Testis (tissue), 5 donors: ENCODE measurements at places on chromosomes 16 and 17. TPM values are rescaled to one million over a fixed set of nuclear protein-coding genes. Genes with fewer than 3 reads are reported as not detected.
A peak's percentile ranks its signal among the peaks of the same experiment; 100 is the strongest.

DNA sequence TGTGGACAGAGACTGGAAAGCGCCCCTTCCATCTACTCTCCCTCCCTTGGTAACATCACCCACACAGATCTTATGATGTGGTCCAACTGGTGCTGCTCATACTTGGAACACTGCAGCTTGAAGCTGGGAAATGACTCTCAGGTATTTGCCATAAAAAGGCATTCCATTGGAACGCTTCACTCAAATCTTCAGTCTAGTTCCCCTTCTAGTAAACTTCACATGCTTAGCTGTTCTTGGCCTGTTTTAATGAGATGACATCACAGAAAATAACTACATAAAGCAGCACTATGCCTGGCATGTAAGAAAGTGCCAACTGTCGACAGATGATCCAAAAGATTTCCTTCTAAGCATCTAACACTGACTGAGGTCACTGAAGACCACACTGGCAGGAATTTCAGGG, 9.3 kb downstream of the ZNF263 start:
- H3K4me1 ChIP-seq = no peaks in the 10 kb centered on the region
- DNase-seq = no peak
- no peak overlapping the region for H3K4me3 ChIP-seq
- no peaks in the 10 kb centered on the region for H3K27me3 ChIP-seq
- H3K36me3 ChIP-seq = no peaks in the 10 kb centered on the region
- no peak overlapping the region for H3K27ac ChIP-seq

- H3K36me3 ChIP-seq = no peaks in the 10 kb centered on the region
- no peak overlapping the region for H3K4me3 ChIP-seq
- no peaks in the 10 kb centered on the region for H3K27me3 ChIP-seq
- no peaks in the 10 kb centered on the region for H3K4me1 ChIP-seq
- DNase-seq = peak; percentile 75
These were observed 26.6 kb upstream of the KCNG4 start for GRCh38 chr16:84266451-84266850.

GRCh38 chr17:69093279-69093789, 32.6 kb upstream of the ABCA9 start:
- no peaks in the 10 kb centered on the region for H3K36me3 ChIP-seq
- H3K4me3 ChIP-seq = no peak overlapping the region

DNA sequence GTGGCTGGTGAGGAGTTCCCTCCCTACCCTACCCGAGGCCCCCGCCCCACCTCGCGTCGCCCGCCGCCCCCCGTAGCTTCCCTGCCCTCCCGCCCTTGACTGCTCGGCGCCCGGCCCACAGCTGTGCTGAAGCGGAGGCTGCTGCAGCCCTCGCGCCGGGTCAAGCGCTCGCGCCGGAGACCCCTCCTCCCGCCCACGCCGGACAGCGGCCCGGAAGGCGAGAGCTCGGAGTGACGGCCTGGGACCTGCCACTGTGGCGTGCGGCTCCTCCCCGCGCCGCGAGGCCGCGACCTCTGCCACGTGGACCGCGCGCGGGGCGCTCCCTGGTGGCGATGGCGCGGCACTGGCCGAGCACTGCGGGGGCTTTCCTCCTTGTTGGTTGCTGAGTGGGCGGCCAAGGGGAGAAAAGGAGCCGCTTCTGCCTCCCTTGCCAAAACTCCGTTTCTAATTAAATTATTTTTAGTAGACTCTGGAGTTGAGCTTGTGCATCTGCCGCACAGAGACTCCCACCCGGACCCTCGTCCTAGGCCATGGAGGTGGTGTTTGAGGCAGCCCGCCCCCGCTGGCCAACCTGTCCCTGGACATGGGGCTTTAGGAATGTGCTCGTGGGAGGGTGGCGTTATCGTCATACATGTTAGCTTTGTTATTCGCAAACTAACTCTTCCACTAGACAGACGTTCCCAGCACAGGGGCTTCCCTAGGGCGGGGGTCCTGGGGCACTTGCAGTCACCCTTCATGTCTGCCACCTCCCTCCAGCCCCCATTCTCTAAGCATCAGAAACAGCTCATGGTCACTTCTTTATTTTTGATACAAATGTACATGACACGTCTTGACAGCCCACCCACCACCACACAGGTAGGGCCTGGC, 4.4 kb downstream of the TP53I13 start:
- no peaks in the 10 kb centered on the region for H3K27me3 ChIP-seq
- H3K4me3 ChIP-seq = peak overlapping the region; percentile 10
- DNase-seq = peak; percentile 72
- H3K4me1 ChIP-seq = peaks cover 15% of the 10 kb centered on the region

- H3K27ac ChIP-seq = no peak overlapping the region
- no peaks in the 10 kb centered on the region for H3K36me3 ChIP-seq
- H3K4me3 ChIP-seq = no peak overlapping the region
- H3K4me1 ChIP-seq = peaks cover 14% of the 10 kb centered on the region
- no peak for DNase-seq
- H3K27me3 ChIP-seq = no peaks in the 10 kb centered on the region
These were observed 91.3 kb downstream of the SOCS1 start for GRCh38 chr16:11164482-11165270.

DNA sequence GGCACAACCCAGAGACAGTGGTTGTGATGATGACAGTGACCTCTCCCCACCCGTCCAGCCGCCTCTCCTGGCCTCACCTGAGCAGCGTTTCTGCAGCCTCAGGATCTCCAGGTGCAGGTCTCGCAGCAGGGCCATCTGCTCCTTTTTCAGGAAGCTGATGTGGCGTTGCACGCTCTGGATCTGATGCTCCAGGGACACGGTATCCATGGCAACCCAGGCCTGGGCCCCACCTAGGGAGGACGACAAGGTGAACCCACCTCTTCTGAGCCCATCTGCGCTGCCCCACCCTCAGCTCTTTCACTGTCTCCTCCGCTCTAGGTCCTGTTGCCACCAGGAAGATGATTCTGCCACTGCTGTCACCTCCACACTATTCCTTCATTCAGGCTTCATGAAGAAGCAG, 14.5 kb downstream of the CCDC92B start:
- no peaks in the 10 kb centered on the region for H3K36me3 ChIP-seq
- H3K27me3 ChIP-seq = no peaks in the 10 kb centered on the region
- no peak overlapping the region for H3K27ac ChIP-seq
- H3K4me1 ChIP-seq = no peaks in the 10 kb centered on the region

- no peaks in the 10 kb centered on the region for H3K4me1 ChIP-seq
- H3K27ac ChIP-seq = no peak overlapping the region
- no peaks in the 10 kb centered on the region for H3K36me3 ChIP-seq
- no peak overlapping the region for H3K4me3 ChIP-seq
- H3K27me3 ChIP-seq = no peaks in the 10 kb centered on the region
- DNase-seq = no peak
These were observed 430.5 kb downstream of the RBFOX1 start for GRCh38 chr16:7763111-7763510.

DNA sequence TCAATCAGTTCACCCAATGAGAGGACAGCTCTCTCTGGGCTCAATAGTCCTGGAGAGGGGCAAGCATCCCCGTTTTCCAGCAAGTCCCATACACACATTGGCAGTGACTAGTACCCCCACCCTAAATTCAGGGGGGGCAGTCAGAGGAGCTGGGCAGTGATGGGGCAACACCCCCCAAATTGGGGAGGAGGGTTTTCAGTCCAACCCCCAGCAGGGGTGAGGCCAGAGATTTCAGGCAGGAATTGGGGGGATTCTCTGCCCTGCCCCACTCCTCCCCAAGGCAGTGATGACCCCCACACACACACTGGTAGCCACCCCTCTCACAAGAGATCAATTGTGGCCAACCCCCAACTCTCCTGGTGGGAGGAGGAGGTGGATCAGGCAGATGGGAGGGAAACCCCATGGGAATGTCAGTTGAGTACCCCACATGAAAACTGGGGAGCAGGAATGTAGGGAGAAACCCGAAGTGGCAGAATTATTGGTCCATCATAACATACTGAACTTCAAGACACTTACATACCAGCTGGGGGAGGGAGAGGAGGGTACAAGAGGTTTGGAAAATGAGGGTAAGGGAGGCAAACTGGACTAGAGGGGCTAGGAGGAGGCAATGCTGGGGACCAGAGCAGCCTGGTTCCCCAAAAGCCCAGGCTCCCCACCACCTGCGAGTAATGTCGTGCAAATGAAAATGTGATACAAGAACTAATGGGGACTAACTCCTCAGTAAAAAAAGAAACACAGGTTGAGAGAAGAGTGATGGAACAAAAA, 3.1 kb downstream of the VAMP2 start:
- H3K27me3 ChIP-seq = no peaks in the 10 kb centered on the region
- no peak overlapping the region for H3K4me3 ChIP-seq
- no peak for DNase-seq
- H3K27ac ChIP-seq = peak overlapping the region; percentile 100

DNA sequence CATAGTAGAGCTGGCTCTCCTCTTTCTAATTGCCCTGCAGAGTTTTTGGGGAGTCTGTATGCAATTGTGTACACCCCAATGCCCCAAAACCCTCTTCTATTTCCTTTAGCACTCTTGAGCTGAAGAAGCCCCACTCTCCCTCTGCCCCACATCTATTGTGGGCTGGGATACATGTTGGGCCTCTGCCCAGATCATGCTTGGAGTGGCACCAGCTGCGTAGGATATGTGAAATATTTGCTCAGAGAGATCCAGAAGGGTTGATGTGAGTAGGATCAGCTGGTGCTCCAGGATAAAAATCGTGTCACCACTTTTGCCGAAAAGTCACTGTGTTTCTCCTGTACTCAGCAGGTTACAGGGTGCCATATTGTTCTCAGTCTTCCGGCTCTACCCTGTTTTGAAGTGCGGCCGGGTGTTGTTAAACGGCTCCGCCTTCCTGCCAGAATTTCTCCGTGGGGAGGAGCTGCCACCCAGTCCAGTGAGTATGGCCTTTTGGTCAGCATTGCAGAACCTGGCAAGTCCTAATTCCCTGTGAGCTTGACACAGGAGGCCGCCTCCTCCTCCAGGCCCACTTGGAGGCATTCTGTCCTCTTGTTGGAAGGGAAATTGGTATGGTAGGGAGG, 664.5 kb downstream of the WWOX start:
- no peaks in the 10 kb centered on the region for H3K36me3 ChIP-seq
- DNase-seq = no peak
- H3K4me1 ChIP-seq = no peaks in the 10 kb centered on the region
- H3K27me3 ChIP-seq = no peaks in the 10 kb centered on the region
- H3K4me3 ChIP-seq = no peak overlapping the region
- H3K27ac ChIP-seq = no peak overlapping the region

DNA sequence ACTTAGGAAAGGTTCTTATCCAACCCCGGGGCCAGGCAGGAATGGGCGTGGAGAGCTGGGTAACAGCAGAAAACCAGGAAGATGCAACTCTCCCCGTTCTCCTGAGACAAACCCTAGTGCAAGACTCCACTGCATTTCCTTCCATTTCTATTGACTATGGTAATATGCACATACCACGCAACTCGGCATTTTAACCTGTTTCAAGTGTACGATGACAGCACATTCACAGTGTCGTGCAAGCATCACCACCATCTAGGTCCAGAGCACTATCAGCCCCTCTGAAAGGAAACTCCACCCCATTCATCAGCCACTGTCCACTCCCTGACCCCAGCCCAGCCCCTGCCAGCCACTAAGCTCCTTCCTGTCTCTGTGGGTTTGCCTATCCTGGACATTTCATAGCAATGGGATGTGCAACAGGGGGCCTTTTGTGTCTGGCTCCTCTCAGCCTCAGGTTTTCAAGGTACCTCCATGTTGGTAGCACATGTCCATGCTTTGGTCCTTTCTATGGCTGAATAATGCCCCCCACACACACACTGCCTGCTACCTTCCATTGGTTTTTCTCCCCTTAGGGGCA, 441.9 kb downstream of the SOX9 start:
- H3K27me3 ChIP-seq = no peaks in the 10 kb centered on the region
- H3K36me3 ChIP-seq = no peaks in the 10 kb centered on the region
- H3K27ac ChIP-seq = no peak overlapping the region

- H3K4me3 ChIP-seq = no peak overlapping the region
- peaks cover 3% of the 10 kb centered on the region for H3K4me1 ChIP-seq
- no peaks in the 10 kb centered on the region for H3K36me3 ChIP-seq
- no peaks in the 10 kb centered on the region for H3K27me3 ChIP-seq
- no peak overlapping the region for H3K27ac ChIP-seq
These were observed 31.5 kb upstream of the NOL11 start for GRCh38 chr17:67686241-67686640.

GRCh38 chr16:10188236-10188635, 6.0 kb upstream of the GRIN2A start:
- no peaks in the 10 kb centered on the region for H3K36me3 ChIP-seq
- DNase-seq = no peak
- H3K27ac ChIP-seq = no peak overlapping the region
- H3K4me1 ChIP-seq = no peaks in the 10 kb centered on the region
- H3K4me3 ChIP-seq = no peak overlapping the region
- H3K27me3 ChIP-seq = no peaks in the 10 kb centered on the region

GRCh38 chr16:11677451-11677951, 9.2 kb downstream of the SNN start:
- no peak overlapping the region for H3K4me3 ChIP-seq
- H3K36me3 ChIP-seq = no peaks in the 10 kb centered on the region
- no peak overlapping the region for H3K27ac ChIP-seq
- no peaks in the 10 kb centered on the region for H3K27me3 ChIP-seq
- peaks cover 21% of the 10 kb centered on the region for H3K4me1 ChIP-seq

DNA sequence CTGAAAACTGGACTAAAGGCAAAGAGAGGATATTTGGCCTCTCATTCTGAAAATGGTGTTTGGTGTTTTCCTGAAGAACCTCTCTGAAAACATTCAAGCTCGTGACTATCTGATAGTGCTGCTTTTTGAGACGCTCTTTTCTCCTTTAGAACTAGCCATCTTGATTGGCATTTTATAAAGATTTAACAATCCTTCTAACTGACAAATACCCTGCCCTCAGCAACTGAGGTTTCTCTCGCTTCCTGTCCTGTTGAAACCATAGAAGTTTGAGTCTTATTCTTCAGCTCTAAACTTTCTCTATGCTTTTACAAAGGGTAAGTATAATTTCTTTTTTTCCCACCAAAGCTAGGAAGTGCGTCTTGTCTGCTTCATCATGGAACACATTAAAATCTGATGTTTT, 13.3 kb downstream of the CNEP1R1 start:
- H3K27me3 ChIP-seq = no peaks in the 10 kb centered on the region
- H3K36me3 ChIP-seq = no peaks in the 10 kb centered on the region
- H3K27ac ChIP-seq = peak overlapping the region; percentile 65
- H3K4me1 ChIP-seq = peaks cover 4% of the 10 kb centered on the region
- H3K4me3 ChIP-seq = no peak overlapping the region

- DNase-seq = no peak
- no peak overlapping the region for H3K27ac ChIP-seq
These were observed 55.3 kb upstream of the ETV4 start for GRCh38 chr17:43601280-43602039.

DNA sequence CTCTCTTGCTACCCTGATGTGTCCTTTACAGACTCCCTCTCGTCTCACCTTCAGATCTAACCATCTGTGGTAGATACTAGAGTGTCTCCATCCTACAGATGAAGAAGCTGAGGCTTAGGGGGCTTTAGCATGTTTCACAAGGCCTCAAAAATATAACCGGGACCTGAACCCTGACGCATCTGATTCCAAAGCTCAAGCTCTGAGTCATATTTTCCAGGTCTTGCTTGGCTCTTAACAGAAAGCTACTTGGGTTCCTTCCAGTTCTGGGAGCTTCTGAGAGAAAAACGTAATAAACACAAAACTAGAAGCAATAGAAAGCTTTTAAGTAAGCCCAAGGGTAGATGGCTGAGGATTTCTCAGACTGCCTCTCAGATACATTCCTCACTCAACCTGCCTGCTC, 224.3 kb upstream of the EEF2KMT start:
- H3K27me3 ChIP-seq = no peaks in the 10 kb centered on the region
- H3K36me3 ChIP-seq = no peaks in the 10 kb centered on the region

- H3K4me3 ChIP-seq = no peak overlapping the region
- DNase-seq = no peak
- H3K36me3 ChIP-seq = no peaks in the 10 kb centered on the region
- H3K27ac ChIP-seq = no peak overlapping the region
These were observed 223.1 kb downstream of the MAP2K6 start for GRCh38 chr17:69637446-69638156.

- no peak overlapping the region for H3K4me3 ChIP-seq
- DNase-seq = peak; percentile 76
- no peaks in the 10 kb centered on the region for H3K36me3 ChIP-seq
These were observed 1.2 kb upstream of the TLCD3B start for GRCh38 chr16:30032083-30032819.

Gene RAC3
- 102 TPM for total RNA-seq

Gene PHOSPHO1
- 35.4 TPM for total RNA-seq

Gene ANKRD40CL
- not detected for total RNA-seq

Gene CES5A
- 1.5 TPM for total RNA-seq
